ENCODE measurements at places on chromosomes 3 and 15.

DNA sequence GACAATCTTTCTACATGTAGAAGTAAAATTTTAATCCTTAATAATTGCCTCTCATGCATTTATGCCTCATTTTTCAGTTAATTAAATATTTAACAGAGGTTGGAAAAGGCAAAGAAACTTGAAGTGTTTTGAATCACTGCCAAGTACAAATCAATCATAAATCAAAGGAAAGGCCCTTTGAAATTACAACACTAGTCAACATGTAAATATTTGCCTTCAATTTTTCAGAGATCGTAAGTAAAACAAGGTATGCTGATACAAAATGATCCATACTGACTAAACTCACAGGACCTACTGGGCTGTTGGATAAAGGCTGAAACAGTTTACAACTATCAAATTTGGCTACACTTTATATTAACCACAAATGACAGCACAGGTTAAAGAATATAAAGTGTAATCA, 33.9 kb downstream of the ZBBX start:
- DNase-seq: no peak

- no peak for DNase-seq
Observed at GRCh38 chr3:76673171-76673570, 366.7 kb upstream of the ROBO2 start.

DNA sequence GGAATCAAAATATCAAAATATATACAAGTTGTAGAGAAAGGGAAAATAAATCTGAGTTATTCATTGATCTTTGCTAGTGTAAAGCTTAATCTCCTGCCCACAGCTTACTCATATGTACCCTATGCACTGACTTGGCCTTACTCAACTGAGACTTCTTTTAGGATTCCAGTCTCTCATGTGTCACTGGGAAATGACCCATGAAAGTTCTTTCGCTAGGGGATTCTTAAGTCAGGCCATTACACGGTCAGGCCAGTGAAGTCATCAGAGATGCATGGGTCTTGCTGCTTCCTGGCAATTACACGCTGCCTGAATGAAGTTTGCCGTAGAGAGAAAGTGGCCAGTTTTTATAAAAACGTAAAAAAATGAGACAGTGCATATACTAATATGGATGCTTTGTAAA, 20.7 kb upstream of the LPP start:
- no peak for DNase-seq

DNA sequence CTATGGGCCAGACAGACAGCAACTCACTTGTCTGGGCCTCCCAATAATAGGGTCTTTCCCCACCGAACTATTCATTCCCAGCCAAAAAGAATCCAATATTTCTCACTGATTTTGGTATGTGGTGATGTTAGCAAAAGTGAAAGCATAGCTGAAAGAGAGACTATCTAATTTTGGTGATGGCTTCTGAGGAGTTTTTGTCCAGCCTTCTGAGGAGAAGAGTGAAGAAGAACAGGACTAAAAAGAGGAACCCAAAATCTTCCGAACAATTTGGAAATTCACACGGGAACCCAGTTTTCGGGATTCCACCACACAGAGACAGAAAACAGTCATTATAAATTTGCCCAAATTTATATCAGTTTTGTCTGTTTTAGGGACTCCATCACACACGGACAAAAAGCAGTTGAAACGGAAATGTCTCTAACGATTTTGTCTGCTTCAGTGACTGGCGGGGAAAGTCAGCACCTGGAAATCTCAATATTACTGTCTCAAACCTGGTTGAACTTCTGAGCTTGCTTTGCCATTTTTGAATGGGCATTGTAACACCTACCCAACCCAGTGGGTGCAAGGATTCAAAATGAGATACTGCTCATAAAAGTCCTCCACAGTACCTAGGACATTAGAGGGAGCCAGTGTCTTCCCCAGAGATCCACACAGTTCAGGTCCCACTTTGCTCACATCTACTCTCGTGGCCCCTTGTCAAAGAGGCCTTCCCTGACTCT, 9.1 kb downstream of the CD80 start:
- no peak for DNase-seq

- DNase-seq: no peak
Observed at GRCh38 chr15:75036212-75036616, 12.8 kb downstream of the PPCDC start.

- DNase-seq: no peak
Observed at GRCh38 chr3:14222457-14222856, 43.8 kb downstream of the LSM3 start.

GRCh38 chr3:37223141-37223558, 48.8 kb upstream of the LRRFIP2 start:
- no peak for DNase-seq

- no peak for DNase-seq
Observed at GRCh38 chr15:42772144-42772543, 35.2 kb upstream of the CDAN1 start.

GRCh38 chr3:191283400-191283799, 45.8 kb upstream of the CCDC50 start:
- DNase-seq: no peak

- DNase-seq: no peak
Observed at GRCh38 chr3:194308601-194309449, 42.3 kb downstream of the CPN2 start.

DNA sequence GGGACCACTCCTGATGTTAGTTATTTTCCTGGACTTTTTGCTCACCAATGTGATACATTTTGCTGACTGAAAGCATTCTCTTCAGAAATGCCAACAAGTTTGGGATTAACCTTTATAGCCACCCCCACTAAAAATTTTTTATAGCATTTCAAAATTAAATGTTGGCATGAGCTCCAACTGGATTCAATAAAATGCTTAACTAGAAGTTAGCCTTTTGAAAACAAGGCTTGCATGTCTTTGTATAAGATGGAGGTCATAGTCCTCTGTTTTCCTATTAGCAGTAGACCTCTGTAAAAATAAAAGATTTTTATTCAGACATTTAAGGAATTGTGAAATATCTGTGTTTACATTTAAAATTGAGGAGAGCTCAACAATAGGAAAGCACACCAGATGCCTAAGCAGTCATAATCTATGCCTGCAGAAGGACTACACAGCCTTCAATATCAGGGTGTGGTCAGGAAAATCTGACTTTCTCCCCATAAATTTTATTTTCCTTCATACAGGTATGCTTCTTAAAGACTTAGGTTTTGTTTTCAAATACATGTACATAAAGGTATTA, 87.2 kb downstream of the DNAJC13 start:
- no peak for DNase-seq

DNA sequence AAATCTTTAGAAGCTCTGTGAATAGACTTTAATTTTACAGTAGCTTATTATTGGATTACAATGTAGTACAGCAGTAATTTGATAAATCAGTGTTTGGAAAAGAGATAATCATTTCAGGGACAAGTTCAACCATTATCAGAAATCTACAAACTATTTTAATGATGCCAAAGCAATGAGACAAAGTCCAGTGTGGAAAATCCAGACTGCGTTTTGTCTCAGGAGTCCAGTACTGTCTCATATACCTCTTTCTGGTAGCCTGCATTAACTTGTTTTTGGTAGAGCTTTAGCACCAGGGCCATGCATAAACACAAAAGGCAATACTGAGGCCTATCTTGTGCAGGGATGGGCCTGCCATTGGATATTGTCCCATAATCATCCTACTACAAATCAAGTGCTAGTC, 19.7 kb downstream of the ACKR4 start:
- DNase-seq: no peak

DNA sequence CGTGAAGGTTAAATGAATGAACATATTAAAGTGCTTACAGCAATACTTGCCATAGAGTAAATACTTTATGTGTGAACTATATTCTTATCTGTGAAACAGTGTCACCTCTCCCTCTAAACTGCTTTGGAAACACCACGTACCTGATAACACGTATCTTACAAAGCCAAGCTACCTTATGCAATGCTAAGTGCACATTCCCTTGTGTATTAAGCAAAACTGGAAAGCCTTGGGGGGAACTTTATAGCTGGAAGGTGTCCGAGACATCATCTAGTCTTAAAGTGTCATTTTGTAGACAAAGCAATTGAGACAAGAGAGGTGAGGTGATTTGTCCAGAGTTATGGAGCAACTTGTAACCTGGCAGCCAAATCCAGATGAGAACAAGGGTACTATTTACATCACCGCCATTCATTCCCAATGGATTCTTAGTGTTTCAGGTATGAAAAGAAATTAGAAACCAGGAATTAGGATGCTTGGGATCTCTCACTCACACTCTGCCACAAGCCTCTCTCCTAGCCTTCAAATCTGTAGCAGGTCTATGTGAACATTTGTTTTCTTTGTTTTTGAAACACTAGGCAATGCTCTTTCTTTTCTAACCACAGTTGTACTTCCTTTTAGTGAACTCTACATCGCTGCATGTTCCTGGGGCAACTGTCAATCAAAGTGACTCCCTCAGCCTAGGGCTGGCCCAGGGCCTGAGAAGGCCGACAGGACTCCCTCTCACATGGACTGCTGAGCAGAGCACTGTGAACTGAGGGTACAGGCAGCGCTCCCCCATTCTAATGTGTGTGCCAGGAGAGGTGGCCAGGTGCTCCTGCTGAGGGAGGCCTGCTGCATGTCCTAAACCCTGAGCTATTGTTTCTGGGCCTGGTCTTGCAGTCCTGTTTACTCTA, 13.9 kb upstream of the MGLL start:
- no peak for DNase-seq

DNA sequence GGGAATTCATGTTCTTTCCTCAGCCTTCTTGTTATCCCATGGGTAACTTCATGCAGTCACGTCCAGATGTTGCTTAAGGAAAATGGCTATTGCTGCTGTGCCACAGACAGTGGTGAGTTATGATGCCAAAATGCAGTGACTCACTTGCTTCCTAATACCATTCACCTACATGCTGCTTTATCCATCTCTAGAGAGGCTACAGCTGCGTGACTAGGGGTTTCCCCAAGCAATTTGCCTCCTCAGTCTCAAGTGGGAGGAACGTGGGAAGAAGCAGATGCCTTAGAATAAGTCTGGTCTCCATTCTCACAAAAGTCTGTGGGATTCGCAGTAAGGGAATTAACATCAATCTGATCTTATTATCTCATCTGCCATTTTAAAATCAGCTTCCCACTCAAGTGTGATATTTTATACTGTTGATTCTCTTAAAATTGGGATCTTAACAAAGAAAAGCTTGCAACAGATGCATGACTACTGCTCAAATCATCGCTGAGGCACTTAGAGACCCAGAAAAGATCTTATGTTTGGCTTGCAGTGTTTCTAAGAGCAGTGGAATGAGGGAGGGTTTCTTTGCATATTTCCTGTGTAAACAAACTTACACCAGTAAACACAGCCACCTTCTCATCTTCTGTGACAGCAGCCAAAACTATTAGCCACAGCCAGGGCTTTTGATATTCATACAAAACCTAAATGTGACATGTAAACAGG, 62.0 kb upstream of the ACP3 start:
- no peak for DNase-seq

DNA sequence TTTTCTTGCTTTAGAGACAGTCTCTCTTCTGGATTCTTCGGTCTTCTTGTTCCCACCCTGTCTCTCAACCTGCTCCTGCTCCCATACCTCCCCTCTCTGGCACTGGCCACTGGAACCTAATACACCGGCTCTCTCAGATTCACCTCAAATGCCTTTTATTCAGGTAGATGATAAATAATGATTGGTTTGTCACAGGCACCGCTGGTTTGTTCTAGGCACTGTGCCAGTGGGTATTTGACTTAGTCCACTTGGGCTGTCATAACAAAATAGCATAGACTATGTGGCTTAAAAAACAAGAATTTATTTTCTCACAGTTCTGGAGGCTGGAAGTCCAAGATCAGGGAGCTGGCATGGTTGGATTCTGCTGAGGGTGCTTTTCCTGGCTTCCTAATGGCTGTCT, 278.2 kb upstream of the STT3B start:
- DNase-seq: no peak

GRCh38 chr3:134237454-134238145, 13.1 kb downstream of the RYK start:
- DNase-seq: no peak

DNA sequence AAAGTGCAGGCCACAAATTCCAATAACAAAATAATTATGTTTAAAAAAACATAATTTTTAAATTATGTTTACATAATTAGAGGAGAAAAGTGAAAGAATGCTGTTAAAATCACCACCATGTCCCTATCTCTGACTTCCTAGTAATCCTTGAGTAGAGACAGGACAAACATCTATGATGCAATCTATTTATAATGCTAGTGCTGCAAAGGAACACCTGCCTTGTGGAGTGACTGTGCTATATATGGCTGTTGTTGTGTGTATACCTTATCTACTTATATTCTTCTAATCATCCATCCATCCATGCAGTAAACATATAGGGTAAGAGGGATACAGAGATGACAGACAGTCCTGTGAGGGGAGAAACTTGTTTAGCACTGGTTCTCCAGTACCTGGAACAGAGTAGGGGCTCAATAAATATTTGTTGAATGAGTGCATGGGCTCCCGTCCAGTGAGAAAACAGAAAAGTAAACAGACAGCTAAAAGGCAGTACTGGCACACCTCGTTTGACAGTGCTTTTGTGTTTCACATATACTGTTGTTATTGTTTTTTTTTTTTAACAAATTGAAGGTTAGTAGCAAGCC, 229.3 kb upstream of the UBE2E1 start:
- DNase-seq: no peak

GRCh38 chr3:70905491-70905890, 593.1 kb upstream of the MDFIC2 start:
- no peak for DNase-seq

- no peak for DNase-seq
Observed at GRCh38 chr3:156635034-156635433, 39.4 kb upstream of the TIPARP start.

GRCh38 chr3:37670961-37671483, 190.7 kb upstream of the CTDSPL start:
- DNase-seq: no peak

DNA sequence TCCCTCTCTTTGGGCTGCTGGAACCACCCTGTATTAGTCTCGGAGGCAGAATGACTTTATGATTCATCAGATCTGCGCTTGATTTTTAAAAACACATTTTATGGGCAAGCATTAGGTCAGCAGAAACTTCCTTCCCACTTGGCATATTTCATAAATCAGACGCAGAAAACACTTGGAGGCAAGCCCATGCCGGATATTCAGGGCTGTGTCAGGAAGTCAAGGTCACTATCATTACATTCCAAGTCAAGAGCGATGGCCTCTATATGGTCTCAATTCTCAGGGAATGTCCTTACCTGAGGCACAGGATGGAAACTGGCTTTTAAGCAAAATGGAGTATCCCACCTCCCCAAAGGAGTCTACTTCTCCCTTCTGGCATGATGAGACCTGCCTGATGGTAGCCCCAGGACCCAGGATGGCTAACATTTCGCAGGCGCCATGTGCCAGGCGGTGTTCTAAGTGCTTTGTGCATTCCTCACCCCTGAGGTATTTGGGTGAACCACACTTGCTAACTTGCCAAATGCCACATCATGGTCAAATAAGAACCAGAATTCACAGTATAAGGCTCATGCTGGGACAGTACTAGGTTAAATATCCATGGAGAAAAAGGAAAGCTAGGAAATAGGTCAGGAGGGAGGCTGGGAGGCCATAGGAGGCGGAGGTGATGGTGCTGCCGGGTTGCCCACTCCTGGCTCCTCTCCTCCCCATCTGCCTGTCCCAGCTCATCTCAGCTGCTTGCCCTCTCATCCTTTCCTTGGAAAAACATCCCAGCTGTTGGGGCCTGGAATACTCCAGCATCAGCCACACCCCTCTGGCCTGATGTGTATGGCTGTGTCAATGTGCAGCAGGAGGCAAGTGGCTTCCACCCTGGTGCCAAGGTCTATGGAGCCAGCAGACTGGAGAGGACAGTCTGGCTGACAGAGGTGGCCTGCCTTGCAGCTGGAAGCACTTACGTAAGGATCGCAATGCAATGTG, 18.8 kb downstream of the BCL2L10 start:
- no peak for DNase-seq

- DNase-seq: no peak
Observed at GRCh38 chr3:9430733-9431132, 33.3 kb downstream of the SETD5 start.

All from left lung (tissue), 14 donors.